ENCODE measurements at places on chromosomes 5 and 9.

- no peak for DNase-seq
Observed at GRCh38 chr5:76165711-76166374, 82.7 kb downstream of the SV2C start.

DNA sequence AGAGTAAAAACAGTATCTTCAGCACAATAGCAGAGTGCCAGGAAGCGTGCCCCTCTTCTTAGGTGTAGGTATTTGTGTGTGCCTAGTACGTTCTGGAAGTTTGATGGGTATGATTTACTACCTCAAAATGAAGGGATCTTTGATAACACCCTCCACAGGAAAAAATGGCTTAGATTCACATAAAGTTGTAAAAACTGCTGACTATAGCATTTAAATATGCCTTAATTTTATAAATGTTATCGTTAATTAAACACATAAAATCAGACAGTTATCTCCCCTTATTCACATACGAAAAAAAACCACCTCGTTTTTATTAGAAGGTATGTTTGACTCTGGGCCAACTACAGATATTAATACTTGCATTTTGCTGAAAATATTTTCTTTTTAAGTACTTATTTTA is 243.6 kb upstream of the TBCA start:
- no peak for DNase-seq

DNA sequence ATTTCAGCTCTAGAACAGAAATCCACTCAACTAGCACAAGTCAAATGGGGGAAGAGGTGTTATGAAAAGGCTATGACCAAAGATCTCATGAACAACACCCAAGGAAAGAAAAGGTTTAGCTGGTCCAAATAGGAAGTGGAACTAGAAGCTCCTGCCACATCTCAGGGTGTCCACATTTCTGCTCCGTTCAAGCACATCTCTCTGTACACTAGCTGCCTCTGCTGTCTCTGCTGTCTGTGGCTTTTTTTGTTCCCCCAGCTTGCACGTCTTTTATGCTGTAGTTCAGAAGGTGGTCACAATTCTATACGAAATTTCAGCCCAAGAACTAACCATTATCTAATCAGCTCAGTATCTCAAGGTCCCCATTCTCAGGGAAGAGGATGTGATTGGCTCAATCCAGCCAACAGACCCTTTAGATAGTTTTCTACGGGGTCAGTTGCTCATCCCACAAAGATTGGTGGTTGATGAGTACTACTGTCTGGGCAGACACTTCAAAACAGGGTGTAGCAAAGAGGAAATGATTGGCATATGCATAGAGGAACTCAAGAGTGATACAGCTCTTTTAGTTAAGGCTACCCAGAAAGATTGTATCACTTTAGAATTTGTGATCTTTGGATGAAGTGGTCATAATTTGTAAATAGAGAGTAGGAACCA is 44.0 kb downstream of the FANCC start:
- no peak for DNase-seq

DNA sequence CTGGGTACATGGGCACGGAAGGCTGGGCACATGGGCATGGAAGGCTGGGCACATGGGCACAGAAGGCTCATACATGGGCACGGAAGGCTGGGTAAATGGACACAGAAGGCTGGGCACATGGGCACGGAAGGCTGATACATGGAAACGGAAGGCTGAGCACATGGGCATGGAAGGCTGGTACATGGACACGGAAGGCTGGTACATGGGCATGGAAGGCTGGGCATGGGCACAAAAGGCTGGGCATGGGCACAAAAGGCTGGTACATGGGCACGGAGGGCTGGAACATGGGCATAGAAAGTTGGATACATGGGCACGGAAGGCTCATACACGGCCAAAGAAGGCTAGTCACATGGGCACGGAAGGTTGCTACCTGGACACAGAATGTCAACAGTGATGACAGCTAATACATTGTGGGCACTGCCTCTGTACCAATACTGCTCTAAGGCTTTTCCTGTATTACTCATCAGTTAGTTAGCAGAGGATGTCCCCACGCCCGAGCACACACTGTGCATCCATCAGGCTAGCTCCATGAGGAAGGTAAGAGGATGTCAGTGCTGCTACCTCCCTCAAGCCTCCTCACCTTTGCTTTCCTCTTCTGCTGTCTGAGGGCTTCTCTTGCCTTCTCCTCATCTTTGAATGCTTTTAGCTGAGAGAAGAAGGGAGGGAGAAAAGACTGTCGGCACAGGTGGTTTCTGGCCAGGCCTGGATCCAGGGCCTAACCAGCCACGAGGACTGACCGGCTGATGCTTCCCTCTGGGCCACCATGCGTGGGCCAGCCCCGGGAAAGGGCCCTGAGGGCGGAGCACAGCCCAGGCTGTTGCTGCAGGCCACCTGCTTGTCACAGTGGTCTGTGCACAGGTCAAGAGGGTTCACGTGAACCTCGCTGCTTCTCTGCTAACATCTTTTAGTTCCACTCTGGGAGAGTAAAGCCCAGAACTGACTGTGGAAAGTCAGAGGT is 14.3 kb downstream of the GPX3 start:
- no peak for DNase-seq

GRCh38 chr9:94443032-94443722 is 111.7 kb upstream of the PCAT7 start:
- no peak for DNase-seq

- DNase-seq = no peak
Observed at GRCh38 chr5:120510994-120511686, 47.0 kb downstream of the PRR16 start.

DNA sequence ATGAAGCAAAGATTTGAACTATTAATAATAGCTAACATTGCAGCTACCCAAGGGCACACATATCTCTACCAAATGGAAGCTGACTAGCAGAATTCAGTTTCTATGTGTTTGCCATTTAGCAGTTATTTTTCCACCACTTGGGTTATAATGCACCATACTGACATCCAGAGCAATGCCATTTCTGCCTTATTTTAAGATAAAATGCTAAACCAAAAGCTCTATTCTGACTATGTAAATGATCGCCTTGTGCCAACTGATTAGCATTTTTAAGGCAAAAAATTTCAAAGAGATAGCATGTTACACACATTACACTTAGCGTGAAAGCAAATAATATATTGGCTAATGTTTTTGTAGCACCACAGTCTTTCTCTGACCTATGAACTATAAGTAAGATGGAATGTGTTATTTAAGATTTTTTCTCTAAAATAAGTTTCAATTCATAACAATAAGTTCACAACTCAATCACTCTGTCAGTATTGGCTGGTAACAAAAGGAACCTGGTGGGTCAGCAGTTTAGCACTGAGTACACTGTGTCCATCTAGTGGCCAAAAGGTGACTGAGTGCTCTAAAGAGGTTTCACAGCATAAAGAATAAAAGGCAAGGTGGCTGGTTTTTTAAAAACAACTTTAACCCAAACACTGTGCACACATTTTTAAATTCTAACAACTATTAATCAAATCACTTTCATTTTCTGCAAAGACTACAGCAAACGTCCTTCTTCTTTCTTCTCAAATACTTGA is 443.5 kb downstream of the PDE4D start:
- DNase-seq = no peak

DNA sequence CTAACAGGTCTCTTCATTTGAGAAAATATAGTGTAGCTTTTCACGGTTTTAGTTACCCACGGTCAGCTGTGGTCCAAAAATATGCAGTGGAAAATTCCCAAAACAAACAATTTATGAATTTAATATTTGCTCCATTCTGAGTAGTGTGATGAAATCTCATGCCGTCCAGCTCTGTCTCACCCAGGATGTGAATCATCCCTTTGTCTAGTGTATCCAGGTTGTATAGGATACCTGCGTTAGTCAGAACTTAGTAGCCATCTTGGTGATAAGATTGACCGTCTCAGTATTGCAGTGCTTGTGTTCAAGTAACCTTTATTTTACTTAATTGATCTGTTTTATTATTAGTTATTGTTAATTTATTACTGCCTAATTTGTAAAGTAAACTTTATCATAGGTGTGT is 41.1 kb downstream of the NDUFS4 start:
- no peak for DNase-seq

DNA sequence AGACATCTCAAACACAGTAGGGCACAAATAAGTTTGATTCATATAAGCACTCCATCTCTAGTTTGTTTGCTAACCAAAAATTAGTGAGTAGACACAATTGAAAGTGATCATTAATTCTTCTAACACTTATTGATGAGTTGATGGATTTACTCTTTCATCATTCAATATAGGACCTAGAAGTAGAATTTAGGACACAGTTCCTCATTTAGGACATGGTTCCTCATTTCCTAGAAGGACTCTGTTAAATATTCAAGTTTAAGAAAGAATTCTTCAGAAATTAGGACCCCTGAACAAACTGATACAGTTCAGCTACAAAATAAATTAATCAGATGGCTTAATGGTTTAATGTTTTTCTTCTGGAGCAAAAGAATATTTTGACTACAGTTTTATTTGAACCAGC is 143.5 kb upstream of the PRR16 start:
- no peak for DNase-seq

- DNase-seq = no peak
Observed at GRCh38 chr9:34647651-34648050, 1.2 kb downstream of the GALT start.

GRCh38 chr5:27008604-27009539 is 29.5 kb downstream of the CDH9 start:
- no peak for DNase-seq

DNA sequence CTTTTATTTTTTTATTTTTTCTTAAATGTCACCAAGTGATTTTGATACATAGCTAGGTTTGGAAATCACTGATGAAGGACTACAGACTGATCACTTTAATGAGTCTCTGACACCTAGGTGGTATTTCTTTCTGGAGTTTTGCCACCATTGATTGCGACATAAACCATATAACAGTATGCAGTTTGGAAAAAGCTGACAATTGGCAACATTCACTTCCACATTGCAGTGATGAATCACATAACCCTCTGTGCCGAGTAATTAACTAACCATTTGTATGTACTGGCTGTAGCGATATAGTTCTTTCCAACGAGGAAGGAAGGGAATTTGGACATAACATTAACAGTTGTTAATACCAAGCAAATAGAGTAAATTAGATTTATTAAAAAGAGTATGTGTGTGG is 222.9 kb upstream of the EFNA5 start:
- no peak for DNase-seq

- no peak for DNase-seq
Observed at GRCh38 chr5:174810796-174811195, 86.4 kb downstream of the MSX2 start.

DNA sequence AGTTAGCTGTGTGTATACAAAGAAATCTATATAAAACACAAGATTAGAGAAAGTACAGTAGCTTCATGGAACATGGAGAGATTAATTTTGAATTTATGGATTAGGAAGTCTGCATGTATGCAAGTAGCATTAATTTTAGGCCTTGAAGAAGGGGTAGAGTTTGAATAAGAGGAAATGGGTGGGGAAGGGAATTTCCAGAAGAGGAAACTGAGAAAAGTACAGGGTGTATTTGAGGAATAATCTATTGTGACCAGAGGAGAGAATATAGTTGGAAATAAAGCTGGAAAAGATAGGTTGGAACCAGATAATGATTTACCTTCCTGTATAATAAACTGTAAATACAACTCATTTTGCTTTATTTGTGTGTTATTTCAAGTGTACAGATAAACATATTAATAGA is 53.6 kb downstream of the CWC27 start:
- DNase-seq = no peak

DNA sequence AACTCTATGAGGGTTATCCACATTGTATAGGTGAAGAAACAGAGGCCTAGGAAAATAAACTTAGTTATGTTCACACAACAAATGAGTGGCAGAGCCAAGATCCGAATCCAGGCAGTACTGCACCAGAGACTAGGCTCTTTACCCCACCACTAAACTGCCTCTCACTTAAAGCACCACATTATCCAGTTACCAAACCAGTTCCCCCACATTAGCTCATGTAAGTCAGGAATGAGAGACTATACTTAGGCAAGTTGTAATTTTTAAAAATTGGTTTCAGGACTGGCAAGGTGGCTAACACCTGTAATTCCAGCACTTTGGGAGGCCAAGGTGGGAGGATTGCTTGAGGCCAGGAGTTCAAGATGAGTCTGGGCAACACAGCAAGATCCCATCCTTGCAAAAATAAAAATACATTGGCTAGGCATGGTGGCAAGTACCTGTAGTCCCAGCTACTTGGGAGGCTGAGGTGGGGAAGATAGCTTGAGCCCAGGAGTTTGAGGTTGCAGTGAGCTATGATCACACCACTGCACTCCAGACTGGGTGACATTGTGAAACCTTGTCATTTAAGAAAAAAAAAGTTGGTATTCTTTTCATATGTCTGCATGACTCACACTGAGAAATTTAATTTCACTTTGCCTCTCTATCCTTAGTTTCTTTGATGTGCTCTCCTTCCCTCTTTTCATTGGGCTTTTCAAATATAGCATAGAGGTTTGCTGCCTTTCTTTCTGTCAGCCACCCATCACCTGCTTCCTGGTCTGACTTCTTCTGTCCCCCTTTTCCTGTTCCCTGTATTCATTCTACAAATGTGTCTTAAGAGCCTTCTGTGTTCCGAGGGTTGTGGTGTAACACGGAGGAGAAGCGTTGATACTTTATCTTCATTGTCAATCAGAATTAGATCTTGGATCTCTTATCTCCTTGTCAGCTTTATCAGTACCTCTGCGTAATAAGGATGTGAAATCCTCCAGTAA is 64.7 kb downstream of the ERMP1 start:
- DNase-seq = no peak

- no peak for DNase-seq
Observed at GRCh38 chr9:14993901-14994554, 83.8 kb upstream of the FREM1 start.

GRCh38 chr9:21053851-21054250 is 22.4 kb upstream of the HACD4 start:
- no peak for DNase-seq

GRCh38 chr9:93365427-93366118 is 85.9 kb upstream of the FAM120A start:
- DNase-seq = no peak

DNA sequence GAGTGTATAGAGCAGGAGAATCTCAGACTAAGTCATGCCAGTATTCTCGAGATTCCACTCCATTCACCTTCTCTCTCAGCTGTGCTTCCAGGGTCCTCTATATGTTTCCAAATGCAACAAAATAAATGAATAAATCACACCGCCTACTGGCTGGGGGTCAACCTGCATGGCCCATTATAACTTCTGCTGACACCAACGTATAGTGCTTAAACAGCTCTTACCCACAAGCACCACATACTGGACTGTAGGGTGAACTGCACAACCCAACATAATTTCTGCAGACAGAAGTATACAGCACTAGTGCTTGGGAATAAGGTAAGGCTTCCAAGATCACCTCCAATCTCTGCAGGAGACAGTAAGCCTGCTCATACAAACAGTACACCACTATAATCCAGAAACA is 33.1 kb upstream of the HTR4 start:
- no peak for DNase-seq

DNA sequence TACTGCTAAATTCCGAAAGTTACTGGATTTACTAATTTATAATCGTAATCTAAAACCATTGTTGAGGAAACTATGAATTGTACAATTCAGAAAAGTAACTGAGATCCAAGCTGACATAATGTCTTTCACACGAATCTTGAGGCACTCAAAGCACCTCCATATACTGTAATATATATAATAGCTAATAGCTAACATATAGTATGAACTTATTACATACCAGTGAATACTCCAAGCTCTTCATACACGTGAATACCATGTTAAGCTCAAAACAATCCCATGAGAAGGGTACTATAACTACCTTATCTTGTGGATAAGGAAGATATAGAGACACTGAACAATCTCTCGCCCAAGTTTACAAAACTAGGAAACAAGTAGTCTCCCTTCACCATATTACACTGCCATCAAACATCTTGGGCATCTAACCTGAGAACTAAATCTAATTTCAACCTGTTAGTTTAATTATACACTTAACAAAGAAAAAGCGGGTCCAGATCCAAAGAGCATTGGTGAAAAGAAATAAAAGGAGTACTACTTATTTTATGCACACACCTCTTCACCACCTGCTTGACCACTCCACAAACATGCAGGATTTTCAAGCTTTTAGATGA is 1.0 kb downstream of the NUDCD2 start:
- DNase-seq = no peak
